Progenitor cell of endocrine pancreas (in vitro differentiated cells): ENCODE measurements at places on chromosomes 11 and 22. TPM values are rescaled to one million over a fixed set of nuclear protein-coding genes. Genes with fewer than 3 reads are reported as not detected.

GRCh38 chr11:98587884-98588283, 432.9 kb upstream of the CNTN5 start:
- H3K4me1 ChIP-seq = no peaks in the 10 kb centered on the region
- no peaks in the 10 kb centered on the region for H3K27me3 ChIP-seq
- DNase-seq = no peak
- no peak overlapping the region for H3K4me3 ChIP-seq
- H3K36me3 ChIP-seq = no peaks in the 10 kb centered on the region

The SLC22A9 gene
- not detected in 2 replicates for total RNA-seq

DNA sequence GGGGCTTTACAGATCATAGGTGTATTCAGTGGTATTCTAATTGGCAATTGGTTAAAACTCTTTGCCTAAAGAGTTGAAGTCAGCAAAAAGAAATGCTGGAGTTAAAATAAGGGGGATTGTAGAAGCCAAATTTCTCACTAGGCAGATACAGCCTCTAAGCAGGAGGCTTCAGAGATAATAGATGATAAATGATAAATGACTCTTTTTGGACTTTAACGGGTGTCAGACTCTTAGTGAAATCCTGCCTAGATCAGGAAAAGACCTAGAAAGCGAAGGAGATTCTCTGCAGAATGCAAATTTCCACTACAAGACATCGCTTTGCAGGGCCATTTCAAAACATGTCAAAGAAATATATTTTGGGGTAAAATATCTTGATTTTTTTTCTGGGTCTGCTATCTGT, 182.8 kb downstream of the FAM76B start:
- no peak overlapping the region for H3K27ac ChIP-seq
- no peaks in the 10 kb centered on the region for H3K4me1 ChIP-seq
- DNase-seq = no peak

DNA sequence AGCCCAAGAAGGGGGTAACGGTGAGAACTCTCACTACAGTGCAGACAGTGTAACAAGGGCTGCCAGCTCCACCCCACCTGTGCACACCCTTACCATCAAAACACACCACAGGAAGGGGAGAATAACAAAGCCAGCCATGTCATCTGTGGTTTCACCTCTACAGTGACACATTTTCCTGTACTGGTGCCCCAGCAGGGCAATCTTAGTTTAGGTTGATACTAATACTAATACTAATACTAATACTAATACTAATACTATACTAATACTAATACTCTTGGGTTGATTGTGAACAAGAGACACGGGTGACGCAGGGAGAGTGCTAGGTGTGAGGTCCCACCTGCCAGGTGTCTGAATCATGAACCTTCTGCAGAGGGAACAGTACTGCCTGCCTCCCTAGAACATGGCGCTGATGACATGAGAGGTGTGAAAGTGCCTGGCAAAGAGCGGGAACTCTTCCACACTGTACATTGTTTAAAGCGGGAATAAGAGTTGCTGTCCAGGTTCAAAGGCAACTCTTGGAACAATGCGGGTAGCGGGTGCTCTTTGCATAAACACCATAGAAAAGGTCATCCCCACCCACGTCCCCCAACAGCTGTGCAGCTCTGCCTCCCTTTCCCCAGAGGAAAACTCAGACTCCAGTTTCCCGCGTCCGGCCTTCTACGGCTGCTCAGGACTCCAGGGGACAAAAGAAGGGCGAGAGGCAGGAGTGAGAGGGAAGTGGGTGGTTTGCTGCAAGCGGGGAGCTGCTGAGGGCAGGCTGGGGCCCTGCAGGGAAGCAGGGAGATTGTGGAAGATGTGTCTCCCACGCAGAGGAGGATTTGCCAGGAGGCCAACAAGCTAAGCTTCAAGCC, 25.0 kb upstream of the TMPRSS4 start:
- H3K4me3 ChIP-seq = no peak overlapping the region
- no peak for DNase-seq
- peaks cover 2% of the 10 kb centered on the region for H3K4me1 ChIP-seq

The SLC22A6 gene
- total RNA-seq = not detected in 2 replicates

DNA sequence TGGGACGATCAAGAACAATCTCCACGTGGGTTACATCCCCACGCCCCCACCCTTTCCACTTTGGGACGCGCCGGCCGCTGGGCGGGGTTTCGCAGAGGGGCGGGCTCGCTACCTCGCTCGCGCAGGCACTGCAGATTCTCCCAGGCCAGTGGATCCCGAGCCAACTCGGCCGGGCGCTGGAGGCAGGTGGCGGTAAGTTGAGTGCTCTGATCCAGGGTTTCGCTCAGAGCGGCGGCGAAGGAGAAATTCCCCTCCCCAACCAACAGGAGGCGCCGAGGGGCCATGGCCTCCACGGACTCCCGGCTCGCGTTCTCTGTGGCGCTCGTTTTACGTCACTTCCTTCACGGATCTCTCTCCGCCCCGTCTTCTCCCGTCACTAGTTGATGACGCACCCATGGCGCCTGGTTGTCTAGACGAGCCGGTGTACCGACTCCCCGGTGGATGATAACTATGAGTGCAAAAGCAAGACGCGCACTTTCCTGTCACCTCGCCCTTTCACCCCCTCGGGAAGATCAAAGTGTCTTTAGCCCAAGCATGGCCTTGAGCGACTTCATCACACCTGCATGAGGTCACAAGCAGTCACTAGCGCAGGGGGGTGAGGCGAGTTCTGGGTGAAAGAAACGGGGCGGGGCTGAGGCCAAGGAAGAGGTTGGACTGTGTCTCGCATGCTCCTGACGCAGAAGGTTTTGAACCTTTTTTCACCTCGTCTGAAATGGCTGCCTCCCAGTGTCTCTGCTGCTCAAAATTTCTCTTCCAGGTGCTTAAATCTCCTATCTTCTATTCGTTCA, at the start of the genes CFAP68 and FDXACB1:
Gene CFAP68 (plus strand): TSS at position 693 of the 788 bp plus-strand sequence. CDS start 20 bp downstream, at position 713.
Gene FDXACB1 (minus strand): TSS at position 317 of the 788 bp plus-strand sequence. CDS start 33 bp downstream, at position 284.
- H3K4me1 ChIP-seq = peaks cover 10% of the 10 kb centered on the region
- peak within 1 kb of the TSS; percentile 94 for H3K4me3 ChIP-seq
- no peaks in the 10 kb centered on the region for H3K27me3 ChIP-seq
- peak; percentile 97 for DNase-seq

GRCh38 chr11:128947773-128948172, 5.1 kb upstream of the TP53AIP1 start:
- no peak overlapping the region for H3K4me3 ChIP-seq
- DNase-seq = no peak
- H3K27ac ChIP-seq = no peak overlapping the region
- no peaks in the 10 kb centered on the region for H3K4me1 ChIP-seq
- no peaks in the 10 kb centered on the region for H3K36me3 ChIP-seq

DNA sequence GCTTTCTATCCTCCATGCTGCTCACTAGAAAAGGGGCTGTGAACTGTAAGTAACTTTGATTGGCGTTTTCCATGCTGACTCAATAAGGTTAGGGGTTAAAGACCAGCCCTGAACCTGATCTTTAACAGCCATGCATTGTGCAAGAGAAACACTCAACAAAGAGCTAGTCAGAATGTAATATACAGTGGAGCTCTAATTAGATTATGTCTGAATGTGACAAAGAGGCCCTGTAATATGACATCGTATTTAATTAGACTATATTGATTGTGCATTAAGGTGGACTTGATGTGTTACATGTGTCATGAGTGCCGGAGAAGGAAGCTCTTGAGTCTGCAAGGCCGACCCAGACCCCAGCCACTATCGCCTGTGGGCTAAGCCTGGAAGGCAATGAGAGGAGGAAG, 70.5 kb downstream of the PKNOX2 start:
- H3K36me3 ChIP-seq = peaks cover 16% of the 10 kb centered on the region
- H3K27me3 ChIP-seq = no peaks in the 10 kb centered on the region
- peak overlapping the region; percentile 1 for H3K27ac ChIP-seq
- H3K4me3 ChIP-seq = no peak overlapping the region

DNA sequence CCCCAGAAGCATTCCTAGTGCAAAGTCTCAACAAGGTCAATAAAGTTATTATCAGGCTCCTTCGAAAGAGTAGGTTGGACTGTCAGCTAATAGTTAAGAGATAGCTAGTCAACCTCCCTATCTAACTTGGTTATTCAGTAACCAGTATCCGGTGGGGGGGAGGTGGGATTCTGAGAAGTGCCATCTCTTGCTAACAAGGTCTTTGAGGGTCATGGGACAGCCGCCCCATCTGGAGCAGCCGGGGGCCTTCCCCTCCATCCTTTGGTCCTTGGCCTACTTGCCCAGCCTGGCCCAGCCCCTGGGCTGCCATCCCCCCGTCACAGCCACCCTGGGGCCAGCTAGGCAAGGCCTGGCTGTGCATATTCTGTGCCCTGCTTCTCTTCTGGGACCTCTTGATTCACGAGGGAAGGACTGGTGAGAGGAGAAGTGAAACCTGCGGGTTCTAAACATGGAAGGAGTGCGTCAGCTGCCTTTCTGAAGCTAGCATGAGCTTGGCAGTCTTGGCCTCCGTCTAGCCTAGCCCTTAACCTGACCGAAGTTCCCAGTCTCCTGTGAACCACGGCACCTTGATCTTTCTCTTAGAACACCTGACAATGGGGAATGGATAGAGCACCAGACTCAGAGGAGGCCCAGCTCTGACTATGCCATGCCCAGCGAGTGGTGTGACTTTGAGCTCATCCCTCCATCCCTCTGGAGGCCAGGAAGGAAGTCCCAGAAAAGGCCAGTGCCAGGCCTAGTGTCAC, 9.3 kb downstream of the SLC37A2 start:
- no peak overlapping the region for H3K27ac ChIP-seq
- H3K36me3 ChIP-seq = no peaks in the 10 kb centered on the region
- DNase-seq = no peak
- H3K27me3 ChIP-seq = peaks cover 26% of the 10 kb centered on the region
- H3K4me1 ChIP-seq = peaks cover 16% of the 10 kb centered on the region
- no peak overlapping the region for H3K4me3 ChIP-seq

DNA sequence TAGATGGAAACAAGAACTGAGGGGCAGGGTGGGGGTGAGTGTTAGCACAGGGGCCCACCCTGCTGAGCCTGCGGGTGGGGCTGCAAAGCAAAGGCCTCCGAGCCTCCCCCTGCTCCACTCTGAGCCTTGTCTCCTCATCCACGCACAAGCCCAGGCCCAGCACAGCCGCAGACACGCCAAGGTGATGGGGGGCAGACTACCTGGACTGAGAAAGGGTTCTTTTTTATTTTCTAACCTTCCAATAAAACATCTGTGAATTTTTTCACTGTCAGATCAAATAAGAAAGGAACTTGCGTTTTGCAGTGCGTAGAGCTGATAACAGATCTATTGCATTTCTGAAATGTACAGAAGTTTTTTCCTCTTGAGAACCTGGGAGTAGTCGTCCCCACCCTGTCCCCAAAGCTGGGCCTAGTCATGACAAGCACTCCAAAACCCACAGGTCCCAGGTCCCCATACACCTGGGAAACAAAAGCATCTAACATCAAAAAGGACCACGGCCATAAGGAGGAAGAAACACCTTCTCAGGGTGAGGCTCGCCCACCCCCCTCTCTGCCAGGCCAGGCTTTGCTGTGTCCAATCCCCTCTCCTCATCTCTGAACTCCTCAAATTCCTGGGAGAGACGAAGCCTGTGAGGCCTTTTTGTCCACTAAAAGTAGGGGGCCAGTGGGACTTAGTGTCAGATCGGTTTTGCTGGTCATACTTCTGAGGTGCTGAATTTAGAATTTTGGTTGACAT, 22.7 kb upstream of the CD5 start:
- no peaks in the 10 kb centered on the region for H3K36me3 ChIP-seq
- H3K4me1 ChIP-seq = peaks cover 3% of the 10 kb centered on the region
- no peak for DNase-seq
- H3K27me3 ChIP-seq = peaks cover 10% of the 10 kb centered on the region
- no peak overlapping the region for H3K4me3 ChIP-seq

DNA sequence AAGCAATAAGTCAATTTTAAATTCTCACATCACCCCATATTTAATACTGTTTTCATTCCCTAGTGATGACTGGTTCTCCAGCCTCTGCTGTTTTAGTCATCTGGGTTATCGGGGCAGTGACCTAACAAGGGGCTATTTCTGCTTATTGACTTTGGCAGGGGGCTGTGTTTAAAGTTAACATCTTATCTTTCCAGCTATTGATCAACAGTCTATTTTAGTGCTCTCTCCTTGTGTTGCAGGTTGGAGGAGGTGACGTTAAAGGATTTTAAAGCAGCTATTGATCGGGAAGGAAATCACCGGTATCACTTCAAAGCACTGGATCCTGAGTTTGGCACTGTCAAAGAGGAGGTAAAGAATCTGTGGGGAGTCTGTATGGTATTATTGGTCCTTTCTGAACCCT, 7.7 kb upstream of the DLAT start:
- H3K4me1 ChIP-seq = peaks cover 34% of the 10 kb centered on the region
- H3K4me3 ChIP-seq = no peak overlapping the region
- peaks cover 31% of the 10 kb centered on the region for H3K27me3 ChIP-seq
